ENCODE measurements at places on chromosomes 6 and 20.
A peak's percentile ranks its signal among the peaks of the same experiment; 100 is the strongest.

- DNase-seq: no peak
These were observed 58.8 kb downstream of the SAMD5 start for GRCh38 chr6:147567141-147567805.

- DNase-seq: peak; percentile 27
These were observed 16.1 kb downstream of the FGD2 start for GRCh38 chr6:37021356-37022129.

GRCh38 chr6:10373642-10374359 lies 41.1 kb downstream of the TFAP2A start:
- DNase-seq: no peak

GRCh38 chr20:25220021-25220730 lies 24.7 kb downstream of the ENTPD6 start:
- no peak for DNase-seq

- no peak for DNase-seq
These were observed 47.6 kb downstream of the RCAN2 start for GRCh38 chr6:46443623-46444022.

GRCh38 chr20:31894980-31895675 lies 24.7 kb downstream of the TTLL9 start:
- DNase-seq: no peak

GRCh38 chr20:13632431-13632830 lies 6.3 kb downstream of the TASP1 start:
- DNase-seq: no peak

- no peak for DNase-seq
These were observed 185.0 kb downstream of the AIG1 start for GRCh38 chr6:143245656-143246055.

- DNase-seq: no peak
These were observed 81.1 kb downstream of the STXBP5 start for GRCh38 chr6:147285087-147285855.

Data from stimulated activated CD8-positive, alpha-beta memory T cell treated with anti-CD3 and anti-CD28 coated beads, Interleukin-4, amount 100 ng/mL, for 4 hours (primary cell).